D341Med (cell line): ENCODE measurements at places on chromosomes 3 and 15.

GRCh38 chr15:58462547-58462946, 30.8 kb downstream of the LIPC start:
- no peak for DNase-seq

- no peak for DNase-seq
These were observed 54.8 kb upstream of the MYO5C start for GRCh38 chr15:52350423-52350822.

GRCh38 chr3:82939491-82940097, 1178.1 kb upstream of the GBE1 start:
- DNase-seq, result no peak

- DNase-seq, result no peak
These were observed 20.5 kb downstream of the IFT80 start for GRCh38 chr3:160378331-160379109.

- no peak for DNase-seq
These were observed 42.8 kb downstream of the MYO5C start for GRCh38 chr15:52252781-52253180.

DNA sequence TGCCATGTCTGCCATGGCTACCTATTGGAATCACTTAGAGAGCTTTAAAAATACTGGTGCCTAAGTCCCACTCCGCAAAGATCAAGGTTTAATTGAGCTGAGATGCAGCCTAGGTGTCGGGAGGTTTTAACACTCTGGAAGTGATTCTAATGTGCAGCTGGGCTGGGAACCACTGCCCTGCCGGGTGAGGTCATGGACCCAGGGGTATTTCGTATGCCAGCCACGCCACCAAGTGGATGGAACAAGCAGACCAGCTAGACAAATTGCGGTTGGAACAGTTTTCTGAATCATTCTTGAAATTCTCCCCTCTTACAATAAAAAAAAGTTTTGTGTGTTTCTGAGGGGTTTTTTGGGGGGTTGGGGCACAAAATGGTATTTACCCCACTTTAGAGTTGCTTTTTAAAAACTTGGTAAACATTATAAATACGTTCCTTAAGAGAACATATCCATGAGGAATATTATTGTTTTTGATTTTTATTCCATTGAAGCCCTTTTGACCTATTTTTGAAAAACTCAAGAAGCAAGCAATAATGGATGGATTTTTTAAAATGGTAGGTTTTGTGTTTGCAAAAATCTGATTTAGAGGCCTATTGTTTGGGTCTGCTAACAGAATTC, 66.2 kb upstream of the CSTA start:
- DNase-seq, result peak; percentile 80

DNA sequence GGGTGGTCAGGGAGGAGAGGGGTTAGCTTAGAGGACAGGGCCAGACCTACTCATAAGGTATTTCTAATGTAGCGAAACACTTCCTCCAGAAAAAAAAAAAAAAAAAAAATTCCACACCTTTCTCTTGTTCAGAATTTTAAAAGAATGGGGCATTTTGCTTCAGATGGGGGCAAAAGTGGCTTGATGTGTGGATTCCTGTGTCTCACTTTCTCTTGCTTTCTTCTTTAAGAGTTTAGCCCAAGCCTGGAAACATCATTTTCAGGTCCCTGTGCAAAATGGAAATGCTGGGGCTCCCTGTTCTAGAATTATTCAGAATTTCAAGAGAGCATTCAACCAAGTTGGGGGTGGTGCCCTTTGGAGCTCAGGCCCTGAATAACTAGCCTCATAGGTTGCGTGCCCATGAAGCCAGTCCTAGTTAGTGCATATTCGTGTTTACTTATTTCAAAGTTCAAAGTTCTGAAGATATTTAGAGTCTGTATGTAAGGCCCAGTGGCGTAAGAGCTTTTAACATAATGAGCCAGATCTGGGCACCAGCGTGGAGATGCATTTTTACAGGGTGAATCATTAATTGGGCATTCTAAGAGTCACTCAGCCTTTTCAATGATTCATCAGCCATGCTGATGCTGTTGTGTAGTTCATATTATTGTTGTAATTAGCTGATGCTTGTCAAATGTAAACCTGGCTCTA, 104.5 kb downstream of the RPLP1 start:
- no peak for DNase-seq

DNA sequence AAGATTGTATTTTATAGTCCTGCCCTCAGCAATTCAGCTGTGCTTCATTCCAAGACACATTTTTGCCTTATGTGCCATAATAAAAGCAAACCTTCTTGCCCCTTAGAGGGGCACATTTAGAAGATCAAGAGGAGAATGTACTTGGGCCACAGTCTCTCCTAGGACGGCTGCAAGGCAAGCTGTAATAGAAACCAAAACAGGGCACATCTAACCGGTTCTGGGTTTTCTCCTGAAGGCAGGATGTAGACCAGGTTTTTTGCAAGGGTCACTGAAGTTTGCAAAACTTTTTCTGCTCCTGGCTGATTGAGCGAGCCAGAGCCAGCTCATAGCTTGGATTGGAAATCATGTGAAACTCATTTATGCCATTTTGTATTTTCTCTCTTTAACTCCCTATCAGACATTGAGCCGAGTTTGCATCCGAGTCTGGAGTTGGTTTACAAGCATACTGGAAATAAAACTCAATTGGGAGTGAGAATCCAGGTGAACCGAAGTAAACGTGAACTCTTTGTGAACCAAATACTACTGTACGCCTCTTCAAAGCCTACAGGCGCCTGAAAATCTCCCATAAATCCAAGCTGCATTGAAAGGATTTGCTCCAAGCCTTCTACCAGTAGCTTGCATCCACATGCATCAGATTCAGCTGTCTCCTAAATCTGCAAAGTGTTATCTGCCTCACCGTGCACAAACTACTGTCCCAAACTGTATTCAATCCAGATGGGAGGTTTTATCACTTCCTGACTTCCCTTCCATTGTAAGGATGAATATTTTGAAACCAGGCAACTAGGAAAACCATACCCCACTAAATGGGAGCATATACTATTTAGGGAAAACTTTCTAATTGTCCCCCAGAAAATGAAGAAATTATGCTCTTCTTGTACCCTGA, 60.9 kb upstream of the TSC22D2 start:
- DNase-seq, result no peak

GRCh38 chr15:55247311-55247710, 42.3 kb downstream of the RAB27A start:
- no peak for DNase-seq

- no peak for DNase-seq
These were observed 14.0 kb downstream of the VIPR1 start for GRCh38 chr3:42516443-42516842.

- DNase-seq, result no peak
These were observed 167.8 kb upstream of the CCDC54 start for GRCh38 chr3:107209302-107209990.

DNA sequence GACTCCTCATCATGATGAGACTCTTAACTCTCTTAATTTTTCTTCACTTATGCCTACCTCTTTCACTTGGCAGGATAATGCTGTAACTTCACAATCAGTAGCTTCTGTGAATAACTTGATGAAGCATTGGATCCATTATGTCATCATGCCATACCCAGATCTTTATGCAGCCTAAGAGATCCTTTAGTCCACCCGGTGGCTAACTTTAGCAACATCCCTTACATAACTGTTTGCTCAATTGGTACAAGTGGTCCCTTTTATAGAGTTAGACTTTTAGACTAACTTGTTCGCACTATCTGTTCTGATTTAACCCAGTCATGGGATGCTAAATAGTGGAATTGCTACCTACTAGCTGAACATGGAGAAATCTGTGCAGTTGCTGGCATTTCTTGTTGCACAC, 184.5 kb downstream of the USP13 start:
- no peak for DNase-seq

- no peak for DNase-seq
These were observed 23.1 kb downstream of the CMTM8 start for GRCh38 chr3:32261545-32261944.

- no peak for DNase-seq
These were observed 93.9 kb downstream of the PCCB start for GRCh38 chr3:136343873-136344555.

GRCh38 chr3:116563351-116563750, 118.1 kb upstream of the LSAMP start:
- no peak for DNase-seq
